Astrocyte (in vitro differentiated cells and primary cell): ENCODE measurements at places on chromosomes 2 and 18.

DNA sequence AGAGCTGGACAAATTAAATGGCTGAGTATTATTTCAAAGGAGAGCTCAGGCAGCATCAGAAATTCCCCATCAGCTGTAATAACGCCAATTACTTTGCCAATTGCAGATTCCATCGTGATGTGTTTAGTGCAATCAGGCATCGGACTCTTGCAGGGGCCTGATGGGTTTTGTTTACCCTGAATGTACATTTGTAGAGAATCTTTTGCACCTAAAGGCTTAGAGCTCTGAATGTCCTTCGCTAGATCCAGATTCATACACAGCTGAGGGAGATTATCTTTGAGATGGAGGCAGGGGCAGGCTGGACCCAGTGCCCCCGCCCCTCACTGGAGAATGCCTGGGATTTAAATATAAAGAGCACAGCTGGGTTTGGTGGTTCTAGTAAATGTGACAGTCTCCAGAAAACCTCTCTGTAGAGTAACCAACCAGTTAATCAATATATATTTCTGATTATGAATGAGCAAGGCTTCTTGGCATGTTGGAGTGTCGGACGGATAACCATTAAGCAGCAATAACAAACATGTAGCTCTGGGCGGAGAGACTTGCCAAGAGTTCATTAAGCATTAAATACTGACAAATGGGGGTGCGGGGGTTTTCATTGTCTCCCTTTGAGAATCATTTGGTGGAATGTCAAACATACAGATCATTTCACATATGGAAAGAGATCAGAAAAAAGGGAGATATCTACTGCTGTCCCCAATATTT, 200.9 kb downstream of the SETBP1 start:
- no peak for DNase-seq

GRCh38 chr2:190641469-190641868, 7.4 kb upstream of the NAB1 start:
- peak; percentile 62 for DNase-seq

- no peak for DNase-seq
These were observed 78.5 kb downstream of the ARL6IP6 start for GRCh38 chr2:152796941-152797340.

DNA sequence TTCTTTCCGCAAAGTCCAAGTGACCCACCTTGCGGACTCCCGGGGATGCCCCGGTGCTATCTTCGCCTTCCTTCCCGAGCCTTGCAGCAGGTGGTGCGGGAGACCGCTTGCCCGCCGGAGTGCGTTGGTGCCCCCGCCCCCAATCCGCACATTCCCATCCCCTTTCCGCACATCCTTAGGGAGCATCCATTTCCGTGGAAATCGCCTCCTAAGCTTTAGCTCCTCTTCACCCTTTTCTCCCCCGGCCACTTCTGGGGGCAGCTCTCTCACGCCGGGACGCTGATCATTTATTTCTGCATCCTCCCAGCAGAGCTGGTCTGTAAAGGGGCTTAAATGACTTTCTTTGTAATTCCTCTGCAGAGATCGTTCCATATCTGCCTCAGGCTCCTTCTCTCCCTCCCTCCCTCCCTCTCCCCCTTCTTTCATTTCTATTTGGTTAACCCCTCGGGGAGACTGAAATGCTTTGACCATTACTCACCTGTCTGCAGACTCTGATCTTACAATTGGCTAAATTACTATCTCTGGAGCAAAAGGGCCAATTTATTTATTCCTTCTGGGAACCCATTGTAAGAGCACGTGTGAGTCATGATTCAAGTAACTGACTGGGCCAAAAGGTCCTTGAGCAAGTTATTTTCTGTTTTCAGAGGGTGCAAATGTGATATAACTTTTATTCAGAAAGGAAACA, 1.3 kb upstream of the LYPD1 start:
- DNase-seq = peak; percentile 96

DNA sequence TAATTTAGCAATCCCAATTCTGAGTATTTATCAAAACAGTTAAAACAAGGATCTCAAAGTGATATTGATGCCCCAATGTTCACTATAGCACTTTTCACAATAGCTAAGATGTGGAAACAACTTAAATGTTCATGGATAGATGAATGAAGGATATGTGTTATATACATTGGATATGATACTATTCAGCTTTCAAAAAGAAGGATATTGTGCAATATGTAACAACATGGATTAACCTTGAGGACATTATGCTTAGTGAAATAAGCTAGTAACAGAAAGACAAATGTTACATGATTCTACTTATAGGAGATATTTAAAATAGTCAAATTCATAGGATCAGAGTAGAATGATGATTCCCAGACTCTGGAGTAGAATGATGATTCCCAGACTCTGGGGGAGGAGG, 78.0 kb downstream of the INSIG2 start:
- no peak for DNase-seq

GRCh38 chr2:70785137-70785911, 5.1 kb downstream of the FIGLA start:
- DNase-seq = peak; percentile 16

DNA sequence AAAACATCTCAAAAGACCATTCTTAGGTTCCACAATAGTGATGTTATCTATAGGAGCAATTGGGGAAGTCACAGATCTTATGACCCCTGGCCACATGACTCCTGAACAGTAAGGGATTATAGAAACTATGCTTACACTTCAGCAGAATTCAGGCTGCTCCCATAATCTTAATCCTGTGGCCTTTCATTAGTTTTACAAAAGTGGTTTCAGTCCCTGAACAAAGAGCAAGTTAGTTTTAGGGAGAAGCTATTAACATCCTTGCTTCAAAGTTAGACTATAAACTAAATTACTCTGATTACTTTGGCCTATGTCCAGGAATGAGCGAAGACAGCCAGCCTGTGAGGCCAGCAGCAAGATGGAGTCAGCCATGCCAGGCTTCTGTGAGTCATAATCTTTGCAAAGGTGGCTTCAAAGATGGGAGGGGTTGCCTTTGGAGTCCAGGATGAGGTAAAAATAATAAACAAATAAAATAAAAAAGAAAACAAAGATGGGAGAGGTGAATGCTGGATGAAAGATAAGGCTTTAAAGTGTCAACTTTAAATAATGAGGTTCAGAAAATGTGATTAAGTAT, 168.7 kb upstream of the NDUFV2 start:
- DNase-seq = peak; percentile 41

DNA sequence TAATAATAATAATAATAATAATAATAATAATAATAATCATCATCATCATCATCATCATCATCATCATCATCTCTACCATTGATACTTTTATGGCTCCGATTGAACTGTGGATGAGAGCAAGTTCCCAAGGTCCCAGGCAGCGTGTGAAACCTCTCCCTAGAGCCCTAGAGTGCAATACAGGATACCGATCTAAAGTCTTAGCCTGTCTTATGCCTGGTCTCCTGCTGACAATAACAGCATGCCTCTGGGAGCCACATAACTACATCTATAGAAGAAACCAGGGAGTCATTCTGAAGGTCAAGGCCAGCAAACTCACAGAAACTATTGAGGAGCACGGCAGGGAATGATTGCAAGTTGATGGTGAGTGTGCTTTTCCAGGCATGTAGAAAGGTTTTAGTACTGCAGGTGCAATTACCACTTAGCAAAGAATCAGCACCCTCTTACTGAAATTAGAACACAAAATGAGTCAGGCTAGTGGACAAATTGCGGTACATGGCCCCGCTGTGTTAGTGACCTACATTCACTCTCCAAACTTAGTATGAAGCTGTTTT, 457.2 kb upstream of the CDH20 start:
- DNase-seq = no peak

GRCh38 chr2:233400341-233400740, 46.0 kb downstream of the DGKD start:
- no peak for DNase-seq

DNA sequence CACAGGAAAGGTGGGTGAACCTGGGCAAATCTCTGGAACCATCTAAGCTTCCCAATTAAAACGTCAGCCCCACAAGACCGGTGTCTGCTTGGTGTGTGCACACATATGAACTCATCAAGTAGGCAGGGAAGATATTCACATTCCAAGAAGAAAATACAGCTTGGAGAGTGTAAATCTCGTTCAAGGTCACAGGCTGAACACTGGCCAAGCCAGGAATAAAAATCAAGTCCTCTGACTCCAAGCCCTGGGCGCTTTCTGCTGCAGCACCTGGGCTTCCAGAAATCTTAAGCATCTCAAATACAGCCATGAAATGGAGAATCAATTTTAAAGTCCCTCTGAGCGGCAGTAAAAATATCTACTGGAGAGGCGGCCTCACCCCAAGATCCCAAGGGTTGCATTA, 150.9 kb downstream of the TWIST2 start:
- no peak for DNase-seq
